Activated CD4-positive, alpha-beta T cell treated with anti-CD3 and anti-CD28 coated beads, Interleukin-2, amount 50 U/mL, for 48 hours (primary cell): ENCODE measurements at places on chromosomes 16 and 17.
A peak's percentile ranks its signal among the peaks of the same experiment; 100 is the strongest.

DNA sequence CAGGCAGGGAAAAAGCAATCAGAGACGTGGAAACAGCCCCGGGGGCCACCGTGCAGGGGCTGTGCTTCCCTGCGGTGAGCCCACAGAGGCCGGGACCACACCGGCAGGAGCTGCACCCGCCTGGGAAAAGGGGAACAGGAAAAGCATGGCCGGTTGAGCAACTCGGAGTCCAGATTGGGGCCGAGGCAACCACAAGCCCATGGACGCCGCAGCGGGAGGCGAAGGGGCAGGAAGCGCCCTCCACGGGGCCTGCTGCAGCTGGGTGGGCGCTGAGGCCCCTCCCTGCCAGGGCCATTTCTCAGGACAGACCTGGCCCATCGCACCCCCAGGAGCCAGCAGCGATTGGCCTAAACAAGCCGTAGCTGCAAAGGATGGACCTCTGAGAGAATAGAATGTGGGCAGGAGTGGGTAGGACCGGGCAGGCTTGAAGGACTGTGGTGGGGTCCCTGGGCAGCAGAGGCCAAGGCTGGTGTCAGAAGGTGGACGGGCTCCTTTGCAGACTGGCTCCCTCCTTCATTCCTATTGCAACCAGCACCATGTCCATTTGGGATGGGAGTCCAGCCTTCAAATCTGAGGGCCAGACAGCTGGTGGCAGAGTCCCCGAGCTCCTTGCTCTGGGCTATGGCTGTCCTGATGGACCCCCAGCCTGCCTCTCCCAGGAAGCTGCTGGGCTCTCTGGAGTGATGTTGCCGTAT is 30.4 kb downstream of the COX4I1 start:
- DNase-seq: no peak

DNA sequence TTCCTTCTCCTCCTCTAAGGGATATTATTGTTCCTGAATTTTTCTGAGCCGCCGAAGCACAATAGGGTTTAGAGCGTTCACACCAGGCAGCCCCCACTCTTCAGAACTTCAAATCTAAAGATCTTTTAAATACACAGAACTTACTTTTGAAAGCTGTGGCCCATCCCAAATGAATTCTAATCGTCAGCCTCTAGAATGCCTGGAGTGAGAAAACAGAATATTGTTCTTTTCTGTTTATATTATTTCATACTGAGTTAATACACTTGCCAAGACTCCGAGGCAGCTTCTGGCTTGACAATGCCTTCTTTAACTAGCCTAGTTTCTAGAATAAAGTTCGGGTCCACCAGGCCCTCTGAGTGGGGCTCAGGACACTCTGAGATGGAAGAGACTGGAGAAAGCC is 405.6 kb downstream of the WWOX start:
- DNase-seq: no peak

- DNase-seq: no peak
These were observed 40.5 kb downstream of the LYRM1 start for GRCh38 chr16:20940871-20941635.

- no peak for DNase-seq
These were observed 266.0 kb downstream of the ENGASE start for GRCh38 chr17:79340333-79341221.

DNA sequence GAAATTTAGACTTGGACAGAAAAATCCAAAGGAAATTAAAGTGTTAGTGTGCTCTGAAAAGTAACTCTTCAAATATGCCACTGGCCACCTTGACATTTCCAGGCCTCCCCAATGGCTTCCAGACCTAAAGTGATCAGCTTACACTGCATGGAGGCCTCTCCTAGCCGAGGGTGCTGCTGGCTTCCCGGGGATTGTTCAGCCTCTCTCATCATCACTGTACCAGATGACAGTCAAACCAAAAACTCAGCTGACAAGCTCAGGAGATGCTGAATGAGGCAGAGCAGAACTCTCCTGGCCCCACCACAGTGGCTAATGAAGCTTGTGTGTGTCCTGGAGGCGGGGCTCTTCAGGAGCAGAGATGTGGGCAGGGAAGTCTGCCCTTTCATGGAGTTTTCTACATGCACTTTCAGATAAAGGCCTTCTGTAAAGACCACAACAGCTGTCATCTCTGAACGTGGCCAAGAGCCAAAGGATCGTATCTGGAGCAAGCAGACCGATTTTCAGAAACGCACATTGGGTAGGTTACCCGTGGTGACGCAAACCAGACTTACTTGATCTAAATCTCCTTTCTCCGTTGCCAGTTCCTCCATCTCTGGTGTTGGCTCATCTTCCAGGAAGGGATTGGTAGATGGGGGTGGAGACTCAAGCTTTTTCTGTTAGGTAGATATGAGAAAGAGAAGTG is 113.3 kb downstream of the VPS53 start:
- no peak for DNase-seq

GRCh38 chr17:44776628-44777393 is 18.0 kb downstream of the ADAM11 start:
- DNase-seq: no peak

- no peak for DNase-seq
These were observed 641 bp upstream of the CBX2 start for GRCh38 chr17:79777120-79777893.

DNA sequence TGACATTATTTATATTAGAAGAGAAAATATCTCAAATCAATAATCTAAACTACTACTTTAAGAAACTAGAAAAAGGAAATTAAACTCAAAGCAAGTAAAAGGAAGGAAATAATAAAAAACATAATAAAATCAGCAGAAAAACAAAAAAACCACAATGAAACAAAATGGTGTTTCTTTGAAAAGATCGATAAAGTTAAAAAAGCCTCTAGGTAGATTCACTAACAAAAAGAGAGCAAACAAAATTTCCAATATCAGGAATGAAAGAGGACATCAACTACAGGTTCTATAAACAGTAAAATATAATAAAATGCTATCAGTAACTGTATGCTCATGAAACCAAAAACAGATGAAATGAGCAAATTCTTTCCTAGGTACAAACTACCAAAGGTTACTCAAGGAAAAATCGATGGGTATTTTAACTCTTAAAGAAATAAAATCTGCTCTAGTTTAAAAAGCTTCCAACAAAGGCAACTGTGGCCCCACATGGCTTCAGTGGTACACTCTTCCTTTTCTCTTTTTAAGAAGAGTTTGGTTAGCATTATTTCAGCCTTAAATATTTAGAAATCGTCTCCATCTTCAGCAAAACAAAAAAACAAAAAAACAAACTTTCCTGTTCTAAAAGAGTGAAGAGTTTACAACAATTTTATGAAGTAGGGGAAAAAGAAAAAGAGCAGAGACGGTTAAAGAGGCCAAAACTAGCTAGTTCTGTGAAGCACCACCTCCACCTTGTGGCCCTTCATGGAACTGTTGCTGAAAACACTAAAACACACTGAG is 102.2 kb downstream of the TRIM37 start:
- DNase-seq: peak; percentile 70

DNA sequence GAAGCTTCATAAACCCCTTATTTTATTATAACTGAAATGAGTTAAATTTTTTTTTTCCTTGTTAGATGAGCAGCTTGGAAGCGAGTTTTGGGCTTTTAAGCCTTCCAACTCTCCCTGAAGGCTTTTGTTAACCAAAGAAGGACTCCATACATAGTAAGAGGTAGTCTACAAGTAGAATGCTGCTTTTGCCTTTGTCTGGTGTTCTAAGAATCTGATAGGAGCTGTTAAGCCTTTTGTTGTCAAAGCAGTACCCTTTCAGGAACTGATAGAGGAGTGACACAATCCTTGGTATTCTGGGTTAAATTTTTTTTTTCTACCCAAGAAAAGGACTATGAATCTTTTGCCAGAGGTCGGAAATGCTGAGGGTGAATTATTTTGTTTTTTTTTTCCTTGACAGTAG is 26.1 kb downstream of the MAP2K4 start:
- DNase-seq: no peak

- DNase-seq: no peak
These were observed 41.7 kb upstream of the NKD1 start for GRCh38 chr16:50506543-50506937.

DNA sequence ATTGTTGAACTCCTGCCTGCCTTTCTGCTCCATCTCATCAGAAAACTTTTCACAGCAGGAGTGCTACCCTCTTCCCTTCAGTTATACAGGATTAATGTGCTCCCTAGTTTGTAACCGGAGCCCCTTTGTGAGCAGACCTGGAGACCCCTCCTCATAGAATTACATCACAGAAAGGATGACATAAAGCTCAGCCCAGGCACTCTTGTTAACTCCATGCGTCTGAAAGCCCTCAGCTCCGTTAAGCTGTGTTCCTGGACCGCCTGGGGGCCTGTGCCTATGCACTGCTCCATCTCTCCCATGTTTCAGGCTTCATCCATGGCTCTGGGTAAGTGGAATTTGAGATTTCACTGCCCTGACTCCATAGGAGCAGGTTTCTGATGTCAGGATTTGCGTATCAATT is 7.6 kb downstream of the WSCD1 start:
- no peak for DNase-seq

DNA sequence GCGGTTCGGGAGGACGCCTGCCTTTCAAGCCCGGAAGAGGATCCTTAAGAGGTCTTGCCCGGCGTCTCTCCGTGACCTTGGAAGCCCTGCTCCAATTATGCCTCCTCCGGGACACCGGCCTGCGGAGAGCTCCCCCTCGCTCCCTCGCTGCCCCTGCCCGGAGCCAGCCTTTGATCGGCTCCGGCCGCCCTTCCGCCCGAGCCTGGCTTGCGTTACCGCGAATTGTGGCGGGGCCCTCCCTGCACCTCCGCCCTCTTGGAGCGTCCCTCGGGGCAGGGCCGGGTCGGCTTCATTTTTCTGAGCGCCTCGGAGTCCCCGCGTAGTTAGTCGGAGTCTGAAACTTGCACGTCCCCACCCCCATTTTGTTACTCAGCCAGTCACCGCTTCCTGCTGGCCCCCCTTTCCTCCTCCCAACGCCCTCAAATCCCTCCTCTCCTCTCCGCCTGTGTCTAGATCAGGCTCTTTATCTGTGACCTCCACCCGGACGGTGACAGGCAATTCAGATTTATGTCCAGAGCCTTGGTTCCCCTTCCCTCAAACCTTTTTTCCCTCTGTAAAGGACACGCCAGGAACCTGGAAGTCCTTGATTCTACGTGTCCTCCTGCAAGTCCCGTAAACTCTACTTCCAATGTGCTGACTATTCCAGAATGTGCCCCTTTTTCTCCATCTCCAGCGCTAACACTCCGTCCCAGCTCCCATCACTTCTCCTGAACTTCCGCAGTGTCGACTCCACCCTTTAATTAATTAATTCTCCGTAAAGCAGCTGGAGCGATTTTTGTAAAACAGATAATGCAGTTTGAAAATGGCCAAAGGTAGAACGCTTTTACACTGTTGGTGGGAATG is 569 bp upstream of the RABEP2 start:
- peak; percentile 79 for DNase-seq

DNA sequence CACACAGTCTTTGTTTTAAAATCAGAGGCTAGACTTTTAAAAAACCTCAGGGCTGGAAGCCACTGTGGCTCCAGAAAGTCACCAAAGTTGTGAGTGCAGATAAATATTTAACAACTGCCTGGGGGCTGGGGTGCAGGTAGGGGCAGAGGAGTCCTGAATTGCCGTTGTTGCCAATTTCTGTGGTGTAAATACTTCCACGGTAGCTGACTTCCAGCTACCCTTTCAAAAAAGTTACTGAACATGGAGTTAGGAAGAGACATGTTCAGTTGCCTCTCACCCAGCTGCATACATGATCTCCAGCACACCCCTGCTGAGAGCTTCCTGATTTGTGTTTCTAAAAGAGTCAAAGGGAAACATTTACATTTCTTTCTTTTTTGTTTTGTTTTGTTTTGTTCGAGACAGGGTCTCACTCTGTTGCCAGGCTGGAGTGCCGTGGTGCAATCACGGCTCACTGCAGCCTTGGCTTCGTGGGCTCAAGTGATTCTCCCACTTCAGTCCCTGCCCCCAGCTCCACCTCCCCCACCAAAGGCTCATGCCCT is 58.7 kb downstream of the PLXDC1 start:
- no peak for DNase-seq

DNA sequence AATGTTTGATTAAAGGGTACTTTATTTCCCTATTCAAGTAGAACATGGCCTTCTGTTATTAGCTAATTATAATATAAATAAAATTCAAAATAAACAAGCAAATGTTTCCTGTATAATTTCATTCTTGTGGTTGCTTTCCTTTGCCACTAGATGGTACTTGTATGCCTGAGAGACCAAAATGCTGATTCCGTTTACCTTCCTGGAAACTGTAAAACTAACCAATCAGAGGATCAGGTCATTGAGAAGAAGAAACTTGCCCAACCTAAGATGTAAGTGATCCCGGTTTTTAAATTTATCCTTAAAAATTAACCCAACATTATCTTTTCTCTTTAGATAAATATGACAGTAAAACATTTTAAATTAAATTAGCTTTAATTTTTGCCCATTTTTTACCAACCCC is 8.1 kb upstream of the ABCA5 start:
- DNase-seq: no peak

DNA sequence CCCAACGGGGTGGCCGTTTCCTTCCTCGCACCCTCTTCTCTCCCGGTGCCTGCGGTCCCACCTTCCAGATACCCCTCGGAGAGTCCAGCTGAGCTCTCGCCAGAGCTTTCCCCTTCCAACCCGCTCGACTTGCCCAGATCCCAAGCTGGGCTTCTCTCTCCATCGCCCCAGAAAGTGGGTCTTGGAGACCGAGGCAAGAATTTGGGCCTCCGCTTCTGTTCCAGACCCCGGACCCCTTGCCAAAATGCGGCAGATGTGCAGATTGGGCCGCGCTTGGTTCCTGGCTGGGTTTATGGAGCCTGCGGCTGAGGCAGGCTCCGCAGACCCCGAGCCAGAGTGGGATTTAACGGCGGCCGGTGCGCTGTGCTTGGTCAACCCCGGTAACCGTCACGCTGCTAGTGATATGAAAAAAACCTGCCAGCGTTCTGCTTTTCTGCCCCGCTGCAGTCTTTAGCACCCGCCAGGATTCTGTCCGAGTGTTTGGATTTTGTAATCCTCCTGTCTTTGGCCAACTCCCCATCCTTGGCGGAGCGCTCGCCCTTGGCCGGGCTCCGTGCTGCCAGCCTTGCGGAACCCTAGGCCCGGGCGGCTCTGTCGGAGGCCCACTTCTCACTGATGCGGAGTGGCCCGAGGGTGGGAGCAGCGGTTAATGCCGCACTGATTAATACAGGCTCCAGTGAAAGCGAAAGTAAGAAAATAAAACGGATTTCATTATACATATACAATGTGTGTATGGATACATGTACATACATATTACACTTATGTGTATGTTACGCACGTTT is 754 bp upstream of the SLFN11 start:
- peak; percentile 66 for DNase-seq

DNA sequence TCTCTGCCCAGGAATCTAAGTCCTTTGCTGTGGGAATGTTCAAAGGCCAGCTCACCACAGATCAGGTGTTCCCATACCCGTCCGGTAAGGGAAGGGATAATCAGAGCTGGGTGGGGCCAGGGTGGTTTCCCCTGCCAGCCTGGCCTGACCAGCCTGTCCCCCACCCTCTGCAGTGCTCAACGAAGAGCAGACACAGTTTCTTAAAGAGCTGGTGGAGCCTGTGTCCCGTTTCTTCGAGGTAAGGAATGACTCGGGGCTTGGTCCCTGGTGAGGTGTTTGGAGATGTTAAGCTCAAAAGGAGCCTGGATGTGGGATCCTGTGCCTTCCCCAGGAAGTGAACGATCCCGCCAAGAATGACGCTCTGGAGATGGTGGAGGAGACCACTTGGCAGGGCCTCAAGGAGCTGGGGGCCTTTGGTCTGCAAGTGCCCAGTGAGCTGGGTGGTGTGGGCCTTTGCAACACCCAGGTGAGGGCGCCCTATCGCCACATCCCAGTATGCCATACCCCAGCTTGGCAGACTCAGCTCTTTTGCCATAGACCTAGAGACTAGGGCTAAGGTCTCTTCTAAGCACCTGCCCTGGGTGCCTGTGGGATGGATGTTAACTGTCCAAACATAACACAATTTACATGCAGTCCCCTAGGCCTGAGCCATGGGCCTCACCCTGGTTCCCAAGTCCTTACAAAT is 997 bp downstream of the ACADVL start:
- peak; percentile 66 for DNase-seq
